ENCODE measurements at places on chromosomes 11 and 22.

DNA sequence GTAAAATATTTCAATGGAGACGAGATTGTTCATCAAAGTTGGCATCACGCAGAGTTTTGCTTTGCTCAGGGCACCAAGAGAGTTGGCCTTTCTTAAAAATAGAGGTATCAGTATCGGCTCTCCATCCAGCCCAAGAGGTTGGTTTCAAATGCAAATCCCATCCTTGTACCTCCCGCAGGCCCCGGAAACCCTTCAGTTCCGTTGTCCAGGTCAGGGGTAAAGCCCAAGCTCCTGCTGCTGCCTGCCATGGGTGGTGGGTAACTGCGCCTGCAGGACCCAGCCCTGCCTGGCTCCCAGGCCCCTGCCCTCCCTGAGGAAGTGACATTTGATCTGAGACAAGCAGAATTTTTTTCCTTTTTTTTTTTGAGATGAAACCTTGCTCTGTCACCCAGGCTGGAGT is 49.3 kb upstream of the RTL6 start:
- no peak for DNase-seq

DNA sequence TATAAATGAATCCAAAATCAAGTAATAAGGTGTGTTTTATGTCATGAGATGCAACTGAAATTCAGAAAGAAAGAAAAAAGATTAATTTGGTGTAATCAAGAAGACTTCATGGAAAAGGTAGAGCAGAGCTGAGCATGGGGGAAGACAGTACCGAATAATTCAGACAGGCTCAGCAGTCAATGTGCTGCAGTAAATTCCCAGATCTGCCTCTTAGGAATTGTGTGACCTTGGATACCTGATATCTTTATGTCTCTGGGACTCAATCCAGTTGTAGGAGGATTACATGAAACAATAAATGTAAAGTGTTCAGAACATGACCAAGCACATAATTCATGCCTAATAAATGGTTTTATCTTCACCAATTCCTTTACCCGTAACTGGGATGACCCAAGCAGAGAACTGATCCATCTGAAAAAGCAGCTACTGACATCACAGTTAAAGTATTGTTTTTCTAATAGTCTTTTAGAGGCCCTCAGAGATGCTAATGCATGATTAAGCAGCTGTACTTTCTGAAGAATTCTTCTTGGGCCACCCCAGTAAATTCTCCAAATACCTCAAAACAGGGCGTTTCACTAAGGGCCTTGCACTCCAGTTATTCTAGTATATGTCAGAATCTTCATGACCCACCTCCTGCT is 7.8 kb downstream of the MS4A12 start:
- DNase-seq = no peak

DNA sequence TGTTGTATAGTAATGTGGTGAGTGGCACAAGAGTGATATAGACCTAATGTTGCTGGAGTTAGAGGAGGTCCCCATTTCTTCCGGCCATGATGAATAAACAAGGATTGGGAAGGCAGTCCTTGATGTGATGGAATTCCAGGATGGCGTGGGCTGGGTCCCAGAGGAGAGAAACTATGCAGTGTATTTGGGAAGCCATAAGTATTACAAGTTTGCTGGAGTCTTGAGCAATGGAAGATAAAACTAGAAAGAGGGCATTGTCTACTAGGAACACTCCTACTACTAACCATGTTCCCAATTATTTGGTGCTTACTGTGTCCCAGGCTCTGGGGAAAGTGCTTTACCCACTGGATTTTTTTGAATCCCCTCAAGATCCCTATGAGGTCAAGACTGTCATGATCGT is 20.0 kb downstream of the LDLRAD3 start:
- DNase-seq = no peak

- peak; percentile 29 for DNase-seq
These were observed 7.9 kb downstream of the CTR9 start for GRCh38 chr11:10758957-10759356.

GRCh38 chr11:36088266-36088972 is 144.6 kb downstream of the LDLRAD3 start:
- no peak for DNase-seq

GRCh38 chr11:79409330-79409729 is 31.5 kb downstream of the TENM4 start:
- DNase-seq = no peak

- no peak for DNase-seq
These were observed 48.2 kb upstream of the PPARA start for GRCh38 chr22:46102159-46102558.

DNA sequence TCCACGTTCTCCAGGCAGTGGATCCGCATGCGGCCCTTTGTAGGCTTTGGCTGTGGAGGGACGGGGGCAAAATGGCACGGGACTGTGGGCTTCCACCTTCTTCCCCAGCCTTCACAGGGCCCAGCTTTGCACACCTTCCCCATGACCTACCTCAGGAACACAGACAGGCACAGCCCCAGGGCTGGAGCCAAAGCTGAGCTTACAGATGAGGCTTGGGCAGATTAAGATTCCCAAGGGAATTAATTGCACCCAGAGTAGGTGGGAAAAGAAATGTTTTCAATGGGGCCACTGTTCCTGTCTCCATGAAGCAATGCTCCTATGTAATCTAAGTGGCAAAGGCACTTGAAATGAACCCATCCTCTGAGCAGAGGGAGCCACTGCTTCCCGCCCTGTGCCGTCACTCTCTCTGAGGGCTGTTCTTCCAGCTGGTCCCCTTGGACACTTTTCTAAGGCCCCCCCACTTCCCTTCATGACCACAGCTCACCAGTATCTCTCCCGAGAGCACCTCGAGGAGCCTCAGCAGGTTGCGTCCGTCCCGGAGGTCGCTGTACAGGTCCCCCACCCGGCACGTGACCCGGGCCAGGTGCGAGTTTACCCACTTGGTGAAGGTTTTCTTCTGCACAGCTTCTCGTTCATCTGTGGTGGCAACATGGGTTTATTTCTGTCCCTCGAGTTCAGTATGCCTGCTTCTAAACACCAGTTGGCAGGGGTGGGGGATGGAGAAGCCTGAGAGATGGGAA is 13.5 kb downstream of the SPTBN2 start:
- no peak for DNase-seq

GRCh38 chr22:20531404-20532201 is 24.2 kb downstream of the MED15 start:
- no peak for DNase-seq

DNA sequence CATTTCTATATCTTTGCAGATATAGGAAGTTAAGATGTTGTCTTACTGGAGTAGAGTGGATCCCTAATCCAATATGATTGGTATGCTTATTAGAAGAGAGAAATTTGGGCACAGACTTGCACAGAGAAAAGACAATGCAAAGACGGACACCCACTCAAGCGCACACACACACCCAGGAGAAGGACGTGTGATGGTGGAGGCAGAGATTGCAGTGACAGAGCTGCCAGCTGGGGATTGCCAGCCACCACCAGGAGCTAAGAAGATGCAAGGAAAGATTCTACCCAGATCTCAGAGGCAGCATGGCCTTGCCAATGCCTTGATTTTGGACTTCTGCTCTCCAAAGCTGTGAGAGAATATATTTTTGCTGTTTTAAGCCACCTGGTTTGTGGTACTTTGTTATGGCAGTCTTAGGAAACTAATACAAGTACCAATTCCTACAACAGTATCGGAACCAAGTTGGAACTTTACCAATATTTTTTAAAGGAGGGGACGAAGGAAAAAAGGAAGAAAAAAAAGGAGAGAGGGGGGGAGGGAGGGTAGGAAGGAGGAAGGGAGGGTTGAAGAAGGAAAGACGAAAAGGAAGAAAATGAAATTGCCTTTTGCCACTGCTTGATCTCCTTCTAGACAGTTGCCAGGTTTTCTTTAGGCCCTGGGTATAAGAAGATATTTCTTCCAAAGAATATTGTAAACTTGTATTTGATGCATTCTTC is 334.0 kb downstream of the BUD13 start:
- DNase-seq = no peak

DNA sequence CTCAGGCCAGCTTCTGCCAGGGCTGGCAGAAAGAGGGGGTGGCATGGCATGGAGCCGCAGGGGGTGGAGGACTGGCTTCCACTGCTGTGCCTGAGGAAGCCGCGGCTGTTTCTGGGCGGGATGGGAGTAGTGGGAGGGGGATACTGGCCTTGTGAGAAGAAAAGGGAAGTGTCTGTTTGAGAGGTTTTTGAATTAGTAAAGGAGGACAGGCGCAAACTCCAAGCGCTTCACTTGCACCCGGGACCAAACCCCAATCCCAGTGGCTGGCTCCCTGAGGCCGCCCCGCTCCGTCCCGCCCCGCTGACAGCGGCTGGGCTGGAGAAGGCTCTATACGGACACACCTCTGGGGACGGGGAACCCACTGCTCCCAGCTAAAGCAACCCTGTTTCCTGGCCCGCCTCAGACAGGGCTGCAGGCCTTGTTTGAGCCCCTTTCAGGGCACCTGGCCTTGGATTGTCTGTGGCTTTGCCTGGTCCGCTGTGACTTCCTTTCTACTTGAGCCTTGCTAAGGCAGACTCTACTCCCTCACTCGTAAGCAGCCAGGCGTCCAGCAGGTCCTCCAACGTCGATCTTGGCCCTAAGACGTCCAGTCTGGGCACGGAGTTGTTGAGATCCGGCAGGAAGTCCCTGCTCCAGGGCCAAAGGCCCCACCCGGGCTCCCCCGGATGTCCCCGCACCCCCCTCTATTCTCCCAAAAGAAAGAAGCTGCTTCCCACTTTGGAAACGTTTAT is 2.2 kb downstream of the APOA1 start:
- no peak for DNase-seq

DNA sequence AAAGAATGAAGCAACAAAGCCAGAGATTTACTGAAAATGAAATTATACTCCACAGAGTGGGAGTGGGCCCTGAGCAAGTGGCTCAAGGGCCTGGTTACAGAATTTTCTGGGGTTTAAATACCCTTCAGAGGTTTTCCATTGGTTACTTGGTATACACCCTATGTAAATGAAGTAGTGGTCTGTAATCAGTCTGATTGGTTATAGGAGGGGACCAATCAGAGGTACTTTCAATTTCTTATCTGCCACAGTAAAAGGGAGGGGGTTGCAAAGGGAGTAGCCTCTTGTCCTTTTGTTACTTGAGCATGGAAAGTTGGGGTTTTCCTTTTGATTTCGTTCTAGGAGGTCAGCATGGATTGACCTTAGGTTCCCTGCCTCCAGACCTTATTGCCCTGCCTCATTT is 63.5 kb downstream of the ATM start:
- no peak for DNase-seq

DNA sequence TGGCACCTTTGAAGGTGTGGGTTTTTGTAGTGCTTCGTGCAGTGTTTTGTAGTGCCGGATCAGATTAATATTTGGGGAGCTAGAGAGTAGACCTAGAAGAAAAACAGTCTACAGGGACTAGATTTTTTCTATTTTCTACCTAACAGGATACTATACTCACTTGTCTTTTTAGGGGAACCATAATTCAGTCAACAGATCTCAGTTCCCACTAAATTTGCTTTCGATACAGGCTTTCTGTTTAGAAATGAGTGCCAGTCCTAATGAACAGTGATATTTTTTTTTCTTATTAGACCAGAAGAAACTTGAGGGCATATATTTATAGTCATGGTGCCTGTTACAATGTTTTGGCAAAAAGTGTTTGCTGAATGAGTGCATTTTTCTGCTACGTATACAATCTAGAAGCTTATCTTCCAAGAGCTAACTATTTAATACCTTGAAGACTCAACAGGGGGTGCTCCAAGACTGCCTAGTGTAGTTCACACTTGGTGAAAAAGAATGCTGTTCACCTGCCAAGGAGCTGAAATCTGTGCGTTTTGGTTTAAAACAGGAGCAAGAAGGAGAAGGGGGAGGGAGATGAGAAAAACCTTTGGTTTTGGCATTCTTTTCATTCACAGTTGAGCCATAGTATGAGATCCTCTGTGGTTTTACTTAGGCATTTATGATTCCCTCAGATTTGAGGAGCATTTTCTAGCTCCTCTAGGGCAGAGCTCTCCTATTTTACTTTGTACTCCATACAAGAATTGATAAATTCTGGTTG is 44.9 kb upstream of the VSTM5 start:
- peak; percentile 33 for DNase-seq

DNA sequence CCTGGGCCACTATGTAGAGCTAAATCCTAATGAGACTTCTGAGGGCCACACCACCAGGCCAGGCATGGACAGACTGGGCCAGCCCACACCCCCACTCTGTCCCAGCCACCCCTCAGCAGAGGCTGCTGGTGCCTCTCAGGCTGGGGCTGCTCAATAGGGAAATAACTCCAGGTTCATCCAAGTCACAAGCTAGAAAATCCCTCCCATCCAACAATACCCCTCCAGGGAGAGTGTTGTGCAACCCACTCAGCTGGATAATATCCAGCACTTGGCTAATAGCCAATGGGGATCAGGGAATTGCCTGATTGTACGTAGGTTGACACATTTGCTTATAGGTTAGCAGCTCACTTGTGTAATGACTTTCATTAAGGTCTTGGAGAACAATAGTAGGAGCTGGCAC is 64.1 kb upstream of the WNT11 start:
- DNase-seq = no peak

GRCh38 chr22:27581688-27582087 is 219.9 kb downstream of the MN1 start:
- no peak for DNase-seq

DNA sequence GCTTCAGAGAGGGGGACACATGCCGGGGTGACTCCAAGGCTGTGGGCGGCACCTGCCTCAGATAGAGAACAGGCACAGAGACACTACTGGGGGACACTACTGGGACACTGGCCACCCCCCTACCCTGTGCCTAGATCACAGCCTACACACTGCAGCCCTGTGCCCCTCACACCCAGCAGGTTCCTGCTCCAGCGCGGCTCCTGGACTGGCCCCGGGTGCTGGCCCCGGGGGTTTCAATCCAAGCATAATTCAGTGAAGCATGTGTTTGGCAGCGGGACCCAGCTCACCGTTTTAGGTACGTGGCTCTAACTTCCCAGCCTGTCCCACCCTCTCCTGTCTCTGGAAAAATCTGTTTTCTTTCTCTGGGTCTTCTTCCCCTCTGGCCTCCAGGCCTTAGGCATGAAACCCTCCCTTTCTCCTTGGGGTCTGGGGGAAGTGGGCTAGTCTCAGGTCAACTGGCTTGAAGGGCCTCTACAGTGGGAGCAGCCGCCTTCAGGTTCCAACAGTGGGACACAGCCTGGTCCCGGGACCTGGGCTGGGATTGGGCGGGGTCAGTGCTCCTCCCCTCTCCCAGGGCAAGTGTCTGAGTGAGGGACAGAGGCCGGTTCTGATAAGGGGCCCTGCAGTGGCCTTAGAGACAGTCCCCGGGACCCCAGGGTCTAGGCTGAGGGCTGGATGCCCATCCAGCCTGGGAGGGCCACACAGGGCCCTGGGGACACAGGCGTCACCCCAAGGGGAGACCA is 98.8 kb downstream of the CRYBB2 start:
- no peak for DNase-seq

- DNase-seq = peak; percentile 65
These were observed 430 bp downstream of the DDX6 start for GRCh38 chr11:118790357-118791110.

- DNase-seq = no peak
These were observed 43.1 kb downstream of the CCDC73 start for GRCh38 chr11:32751381-32751780.

All from hematopoietic multipotent progenitor cell treated with erythropoietin and hydrocortisone succinate and interleukin-3 and kit ligand, for 15 days (in vitro differentiated cells).